ENCODE measurements at places on chromosomes 12 and 14. TPM values are rescaled to one million over a fixed set of nuclear protein-coding genes. Genes with fewer than 3 reads are reported as not detected.
A peak's percentile ranks its signal among the peaks of the same experiment; 100 is the strongest.

TAMALIN gene
- 0.29 TPM for total RNA-seq

ZDHHC22 gene
- total RNA-seq, result 0.15 TPM

EPYC gene
- total RNA-seq, result not detected

DCP1B gene
- 3.6 TPM for total RNA-seq

- peak; percentile 15 for DNase-seq
Observed at GRCh38 chr12:89821896-89822295, 113.3 kb upstream of the ATP2B1 start.

- no peak for DNase-seq
Observed at GRCh38 chr12:108265505-108265904, 73.6 kb downstream of the CMKLR1 start.

GRCh38 chr14:56423544-56423943, 156.1 kb upstream of the TMEM260 start:
- DNase-seq, result no peak

- DNase-seq, result no peak
Observed at GRCh38 chr12:96143392-96143791, 50.8 kb upstream of the ELK3 start.

- DNase-seq, result no peak
Observed at GRCh38 chr12:123907726-123908476, 64.7 kb downstream of the CCDC92 start.

DNA sequence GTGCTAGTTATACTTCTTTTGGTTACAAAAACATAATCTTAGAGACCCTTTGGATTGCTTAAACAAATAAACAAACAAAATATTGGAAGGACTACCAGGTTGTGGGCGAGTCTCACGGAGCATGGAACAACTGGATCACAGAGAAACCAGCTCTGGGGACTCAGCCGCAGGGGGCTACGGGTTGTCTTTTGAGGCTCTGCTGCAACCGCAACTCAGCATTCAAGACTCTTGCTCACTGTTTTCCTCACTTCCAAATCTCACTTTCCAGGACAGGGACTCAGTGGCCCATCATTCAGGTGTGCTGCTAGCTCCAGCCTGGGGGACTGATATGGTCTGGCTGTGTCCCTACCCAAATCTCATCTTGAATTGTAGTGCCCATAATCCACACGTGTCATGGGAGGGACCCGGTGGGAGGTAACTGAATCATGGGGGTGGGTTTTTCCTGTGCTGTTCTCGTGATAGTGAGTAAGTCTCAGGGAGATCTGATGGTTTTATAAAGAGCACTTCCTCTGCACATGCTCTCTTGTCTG, 14.0 kb upstream of the SERPINA4 start:
- DNase-seq, result no peak

GRCh38 chr14:99426813-99427346, 53.8 kb downstream of the SETD3 start:
- no peak for DNase-seq

DNA sequence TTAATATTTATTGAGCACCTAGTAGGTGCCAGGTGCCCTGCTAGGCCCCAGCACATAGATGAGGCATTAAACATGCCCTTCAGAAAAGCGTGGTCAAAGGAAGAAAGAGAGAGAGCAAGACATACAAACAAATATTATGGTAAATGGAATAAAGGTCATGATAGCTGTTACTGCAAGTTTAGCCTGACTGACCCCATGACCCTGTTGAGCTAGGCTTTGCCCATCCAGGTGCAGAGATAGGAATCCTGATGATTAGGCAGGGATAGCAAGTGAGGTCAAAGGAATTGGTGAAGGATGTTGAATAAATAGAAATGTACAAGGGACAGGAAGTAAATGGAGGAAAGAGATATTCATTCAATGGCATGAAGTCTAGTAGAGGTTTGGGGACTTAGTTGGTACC, 33.4 kb upstream of the SLC15A5 start:
- no peak for DNase-seq

GRCh38 chr14:101480747-101481530, 80.4 kb upstream of the DIO3 start:
- peak; percentile 95 for DNase-seq

- peak; percentile 64 for DNase-seq
Observed at GRCh38 chr14:27427796-27428195, 830.0 kb upstream of the NOVA1 start.

DNA sequence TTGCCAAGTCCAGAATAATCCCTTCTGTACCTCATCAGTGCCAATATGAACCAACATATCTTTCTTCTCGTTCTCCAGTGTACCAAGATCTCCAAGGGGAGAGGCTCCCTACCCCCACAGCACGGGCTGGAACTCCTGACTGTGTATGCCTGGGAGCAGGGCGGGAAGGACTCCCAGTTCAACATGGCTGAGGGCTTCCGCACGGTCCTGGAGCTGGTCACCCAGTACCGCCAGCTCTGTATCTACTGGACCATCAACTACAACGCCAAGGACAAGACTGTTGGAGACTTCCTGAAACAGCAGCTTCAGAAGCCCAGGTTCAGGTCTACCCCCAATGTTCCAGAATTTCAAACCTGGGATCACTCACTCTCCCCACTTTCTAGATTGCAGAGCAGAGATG, 10.5 kb upstream of the OAS2 start:
- DNase-seq, result no peak

DNA sequence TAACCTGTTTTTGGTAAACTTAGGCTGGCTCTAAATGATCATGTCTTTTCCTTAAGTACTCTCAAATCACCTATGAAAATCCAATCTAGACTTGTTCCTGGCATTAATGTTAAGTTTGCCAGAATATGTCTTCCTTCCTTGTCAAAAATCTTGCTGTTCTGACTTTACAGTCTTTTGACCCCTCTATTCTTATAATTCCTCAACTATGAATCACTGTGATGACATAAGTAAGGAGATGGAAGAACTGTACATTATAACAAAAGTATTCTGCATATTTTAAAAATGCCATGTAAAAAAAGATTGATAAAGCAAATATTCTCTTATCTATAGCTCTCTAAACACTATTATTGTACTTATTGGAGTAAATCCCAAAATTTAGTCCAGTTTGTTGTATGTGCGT, 51.4 kb upstream of the BAZ1A start:
- peak; percentile 14 for DNase-seq

GRCh38 chr14:69107407-69108003, 45.4 kb downstream of the DCAF5 start:
- peak; percentile 85 for DNase-seq

GRCh38 chr12:116346741-116347140, 69.2 kb upstream of the MED13L start:
- peak; percentile 81 for DNase-seq
